ENCODE measurements at places on chromosomes 1 and 21.

GRCh38 chr1:94048413-94049164 is 72.4 kb downstream of the ABCA4 start:
- DNase-seq, result no peak

DNA sequence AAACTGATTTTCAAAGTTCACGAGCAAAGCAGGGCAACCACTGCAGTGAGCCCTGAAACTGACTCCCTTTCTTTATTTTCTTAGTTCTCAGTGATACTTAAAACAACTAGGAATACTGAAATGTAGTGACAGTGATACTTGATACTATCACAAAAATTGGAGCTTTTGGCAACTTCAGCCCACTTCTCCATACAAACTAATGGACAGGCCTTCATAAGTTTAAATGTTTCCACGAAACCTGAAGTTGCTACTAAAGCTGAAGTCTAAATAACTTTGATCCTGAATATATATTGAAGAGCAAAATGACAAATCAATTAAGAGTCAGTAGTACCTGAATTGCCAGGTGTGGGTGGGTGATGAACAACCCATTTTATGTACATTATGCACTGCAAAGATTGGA is 10.0 kb downstream of the NR5A2 start:
- DNase-seq, result no peak

GRCh38 chr1:39590546-39590945 is 14.0 kb upstream of the PABPC4 start:
- no peak for DNase-seq

GRCh38 chr1:77834771-77835334 is 53.6 kb upstream of the NEXN start:
- DNase-seq, result no peak

- no peak for DNase-seq
Measured at GRCh38 chr1:201500670-201501120, 6.2 kb downstream of the CSRP1 start.

DNA sequence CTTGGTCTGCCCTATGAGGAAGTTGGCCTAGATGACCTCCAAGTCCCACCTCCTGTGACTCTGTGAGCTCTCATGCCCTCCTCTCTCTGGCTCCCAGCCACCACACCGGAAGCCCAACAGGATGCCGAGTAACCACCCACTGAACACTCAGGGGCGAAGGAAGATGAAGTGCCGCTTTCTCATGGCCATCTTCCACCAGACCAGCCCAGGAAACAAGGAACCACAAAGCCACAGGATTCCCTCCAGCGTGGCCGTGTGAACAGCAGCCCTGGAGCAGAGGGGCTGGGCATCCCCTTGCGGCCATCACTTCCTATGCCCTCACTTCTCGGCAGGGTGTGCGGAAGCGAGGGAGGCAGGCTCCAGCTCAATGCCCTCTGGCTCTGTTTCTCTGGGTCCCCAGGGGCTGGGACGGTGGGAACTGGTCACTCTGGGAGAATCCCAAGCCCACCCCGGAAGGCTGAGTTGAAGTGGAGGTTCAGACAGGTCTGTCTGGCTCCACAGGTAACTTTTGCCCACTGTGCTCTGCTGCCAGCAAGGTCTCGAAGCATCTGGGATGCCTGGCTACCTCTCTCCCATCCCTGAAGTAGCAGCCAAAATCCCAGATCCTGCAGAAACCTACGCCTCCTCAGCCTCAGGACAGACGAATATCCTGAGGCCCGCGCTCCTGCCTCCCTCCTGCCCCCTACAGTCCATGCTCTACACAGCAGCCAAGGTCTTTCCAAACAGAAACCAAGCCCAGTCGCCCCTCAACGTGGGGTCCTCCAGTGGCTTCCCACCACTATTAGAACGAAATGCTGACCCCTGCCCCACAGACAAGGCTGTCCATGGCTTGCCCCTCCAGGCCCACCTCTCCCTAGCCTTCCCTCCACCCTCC is 44.2 kb upstream of the ECE1 start:
- DNase-seq, result peak; percentile 66

DNA sequence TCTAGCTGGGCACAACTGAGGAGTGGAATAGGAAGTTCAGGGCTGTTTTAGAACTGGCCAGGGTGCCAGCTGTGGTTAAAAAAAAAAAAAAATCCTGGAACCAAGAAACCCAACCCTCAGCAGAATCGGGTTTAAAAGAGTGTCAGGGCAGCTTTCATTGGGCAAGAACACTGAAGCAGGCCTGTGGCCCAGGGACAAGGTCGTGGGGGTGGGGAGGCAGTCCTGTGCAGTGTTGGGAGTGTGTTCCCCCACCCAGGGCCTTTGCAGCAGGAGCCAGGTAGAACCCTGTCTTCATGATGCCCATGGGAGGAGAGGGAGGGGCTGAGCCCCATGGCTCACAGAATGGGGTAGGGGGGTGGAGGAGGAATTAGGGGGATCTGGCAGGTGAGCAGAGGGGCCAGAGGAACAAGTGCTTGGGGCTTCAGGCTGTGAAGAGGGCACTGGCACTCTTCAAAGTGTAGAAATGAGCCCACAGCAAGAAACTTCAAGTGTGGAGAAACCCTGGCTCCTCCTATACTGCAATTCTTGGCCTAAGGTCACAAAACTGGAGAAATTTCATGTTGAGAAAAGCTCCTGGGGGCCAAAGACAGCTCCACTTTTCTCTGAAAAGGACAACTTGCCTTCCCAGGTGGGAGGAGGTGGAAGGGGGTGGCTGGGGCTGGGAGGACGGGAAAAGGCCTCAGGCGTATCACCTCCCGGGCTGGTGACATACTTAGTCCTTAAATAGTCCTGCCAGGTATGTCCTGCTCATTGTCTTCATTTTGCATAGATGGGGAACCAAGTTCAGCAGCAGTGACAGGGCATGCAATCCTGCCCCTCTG is 39.3 kb downstream of the KIAA1614 start:
- no peak for DNase-seq

DNA sequence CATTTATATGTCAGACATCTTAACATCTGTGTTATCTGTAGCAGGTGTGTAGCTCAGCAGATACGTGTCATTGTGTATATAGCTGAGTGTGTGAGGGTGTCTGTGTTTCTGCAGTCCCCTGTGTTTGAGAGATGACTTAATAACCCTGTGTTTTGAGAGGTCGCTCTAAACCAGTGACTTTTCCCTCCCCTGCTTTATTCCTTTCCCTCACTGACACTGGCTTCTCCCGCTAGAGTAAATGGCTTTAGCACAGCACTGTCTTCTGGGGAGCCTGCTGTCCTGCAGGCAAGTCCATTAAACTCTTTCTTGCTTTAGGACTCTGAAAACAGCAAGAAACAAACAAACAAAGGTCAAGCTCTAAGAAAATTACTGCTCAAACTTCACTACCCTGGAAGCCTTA is 53.0 kb downstream of the VANGL1 start:
- no peak for DNase-seq

DNA sequence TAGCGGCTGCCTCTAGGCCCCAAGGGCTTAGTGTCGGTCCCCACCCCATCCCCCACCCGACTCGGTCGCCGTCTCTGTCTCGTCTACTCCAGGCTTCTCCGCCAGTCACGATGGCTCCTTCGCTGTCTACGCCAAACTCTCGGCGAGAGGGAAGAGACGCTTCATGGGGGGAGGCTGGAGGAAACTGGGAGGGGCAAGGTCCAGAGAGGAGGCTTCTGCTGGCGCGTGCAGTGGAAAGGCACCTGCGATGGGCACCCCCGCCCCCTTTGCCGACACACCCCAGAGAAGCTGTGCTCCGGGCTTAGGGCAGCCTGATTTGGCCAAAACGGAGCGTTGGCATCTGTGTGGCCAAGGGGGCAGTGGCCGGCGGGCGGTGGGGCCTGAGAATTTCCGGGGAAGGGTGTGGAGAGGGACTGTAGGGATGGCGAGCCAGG is 1.2 kb upstream of the CSMD2 start:
- DNase-seq, result no peak

DNA sequence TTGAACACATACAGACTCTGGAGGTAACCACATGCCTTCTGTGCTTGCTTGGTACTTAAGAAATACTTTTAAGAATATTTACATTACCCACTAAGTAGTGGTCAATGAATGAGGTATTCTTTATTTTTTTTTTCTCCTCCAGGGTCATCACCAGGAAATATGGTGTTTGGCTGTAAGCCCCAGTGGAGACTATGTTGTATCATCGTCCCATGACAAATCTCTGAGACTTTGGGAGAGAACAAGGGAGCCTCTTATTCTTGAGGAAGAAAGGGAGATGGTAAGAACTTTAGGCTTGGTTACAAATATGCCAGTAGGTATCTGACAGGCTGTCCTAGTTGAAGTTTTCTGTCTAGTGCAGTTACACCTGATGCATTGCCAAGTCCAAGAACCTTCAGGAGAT is 22.8 kb downstream of the WDR3 start:
- DNase-seq, result no peak

DNA sequence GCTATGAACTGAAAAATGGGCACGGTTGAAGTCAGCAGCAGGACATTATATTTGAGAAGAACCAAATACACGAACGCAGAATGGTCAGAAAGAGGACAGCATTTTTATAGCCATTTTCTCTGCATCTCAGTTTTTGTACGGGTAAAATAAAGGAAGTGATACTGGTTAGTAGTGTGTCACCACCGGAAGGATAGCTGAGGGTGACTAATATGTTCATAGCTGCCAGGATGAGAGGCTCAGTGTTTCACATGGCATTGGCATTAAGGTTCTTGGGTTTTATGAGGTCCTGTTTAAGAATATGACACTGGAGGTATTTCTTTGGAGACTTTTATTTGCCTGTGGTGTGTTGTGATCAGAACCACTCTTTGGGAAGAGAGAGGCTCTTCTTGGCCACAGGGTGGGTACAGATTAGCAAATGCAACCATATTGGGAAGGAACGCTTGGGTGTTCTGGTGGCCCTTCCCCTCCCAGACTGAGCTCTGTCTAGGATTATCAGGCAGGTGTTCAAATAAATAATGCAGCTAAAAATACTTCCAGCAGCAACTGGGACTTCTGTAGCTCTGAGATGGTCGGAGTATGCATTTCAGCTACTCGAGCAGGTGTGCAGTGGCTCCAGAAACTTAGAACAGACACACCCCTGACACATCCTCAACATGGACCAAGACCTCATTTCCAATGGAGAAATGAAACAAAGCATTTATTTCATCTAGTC is 158.2 kb downstream of the PBX1 start:
- no peak for DNase-seq

GRCh38 chr1:48540587-48540986 is 68.6 kb upstream of the SPATA6 start:
- DNase-seq, result no peak

- DNase-seq, result no peak
Measured at GRCh38 chr1:45304311-45305081, 22.2 kb upstream of the HPDL start.

DNA sequence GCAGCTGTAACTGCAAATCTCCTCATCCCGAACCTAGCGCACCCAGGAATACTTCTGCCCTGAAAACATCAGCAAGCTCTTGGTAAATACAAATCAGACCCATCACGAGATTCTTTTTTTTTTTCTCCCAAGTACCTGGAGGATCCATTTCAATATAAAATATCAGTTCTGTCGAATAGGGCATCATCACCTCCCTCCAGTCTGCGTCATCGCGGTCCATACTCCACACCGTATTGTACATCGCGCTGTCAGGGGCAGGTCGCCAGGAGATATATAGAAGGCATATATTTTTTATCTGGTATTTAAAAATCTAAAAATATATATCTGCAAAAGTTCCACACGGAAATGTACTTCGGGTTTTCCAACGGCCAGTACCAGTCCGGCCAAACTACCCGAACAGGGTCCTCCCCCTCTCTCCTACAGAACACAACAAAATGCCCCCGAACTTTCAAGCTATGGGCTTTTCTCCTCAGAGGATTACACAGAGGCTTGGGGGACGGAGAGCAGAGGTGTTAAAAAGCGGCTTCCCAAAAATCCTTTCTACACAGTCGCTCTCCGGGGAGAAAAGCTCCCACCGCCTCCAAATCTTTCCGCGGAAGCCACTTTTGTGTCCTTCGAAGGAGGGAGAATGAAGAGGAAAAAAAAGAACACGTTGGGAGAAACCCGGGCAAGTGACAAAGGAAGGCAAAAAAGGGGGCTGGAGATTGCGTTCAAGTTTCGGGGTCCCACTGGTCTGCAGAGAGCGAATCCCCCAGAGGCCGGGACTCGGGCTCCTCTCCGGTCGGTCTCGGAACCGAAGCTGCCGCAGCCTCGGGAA is 509 bp downstream of the PIK3R3 start:
- no peak for DNase-seq

DNA sequence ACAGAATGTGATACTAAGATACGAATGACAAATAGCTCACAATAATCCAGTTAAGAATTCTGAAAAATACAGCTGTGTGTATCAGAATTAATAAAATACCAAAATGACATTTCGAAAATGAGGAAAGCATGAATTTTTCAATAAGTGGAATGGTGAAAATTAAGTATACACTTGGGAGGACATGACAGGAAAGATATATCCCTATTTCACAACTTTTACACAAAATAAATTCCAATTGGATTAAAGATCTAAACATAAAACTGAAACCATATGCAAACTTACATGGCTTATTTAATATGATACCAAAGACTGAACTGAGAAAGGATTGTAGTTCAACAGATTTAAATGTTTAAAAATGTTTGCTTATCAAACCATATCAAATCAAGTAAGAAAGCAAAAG is 510.4 kb upstream of the ADAMTS5 start:
- DNase-seq, result no peak

DNA sequence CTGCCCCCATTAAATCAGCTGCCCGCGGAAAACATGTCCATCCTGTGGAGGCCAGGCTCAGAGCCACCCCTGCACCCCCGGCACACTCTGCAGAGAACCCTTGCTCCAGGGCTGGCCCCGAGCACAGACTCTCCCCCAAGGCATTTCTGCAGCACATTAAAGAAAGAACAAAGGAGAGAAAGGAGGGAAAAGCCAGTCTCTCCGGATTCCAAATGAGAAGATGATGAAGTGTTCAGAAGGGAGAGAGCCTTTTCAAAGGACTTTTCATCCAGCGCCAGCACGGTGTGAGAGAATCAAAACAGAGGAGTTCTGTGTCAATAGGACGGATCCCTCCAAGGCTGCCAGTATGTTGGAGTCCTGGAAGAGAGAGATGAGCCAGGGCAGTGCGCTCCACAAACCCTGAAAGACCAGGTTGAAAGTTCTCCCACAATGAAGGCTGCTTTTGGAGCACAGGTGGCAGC is 498.3 kb downstream of the NPHP4 start:
- DNase-seq, result no peak

- no peak for DNase-seq
Measured at GRCh38 chr1:51284487-51284954, 45.8 kb downstream of the TTC39A start.

DNA sequence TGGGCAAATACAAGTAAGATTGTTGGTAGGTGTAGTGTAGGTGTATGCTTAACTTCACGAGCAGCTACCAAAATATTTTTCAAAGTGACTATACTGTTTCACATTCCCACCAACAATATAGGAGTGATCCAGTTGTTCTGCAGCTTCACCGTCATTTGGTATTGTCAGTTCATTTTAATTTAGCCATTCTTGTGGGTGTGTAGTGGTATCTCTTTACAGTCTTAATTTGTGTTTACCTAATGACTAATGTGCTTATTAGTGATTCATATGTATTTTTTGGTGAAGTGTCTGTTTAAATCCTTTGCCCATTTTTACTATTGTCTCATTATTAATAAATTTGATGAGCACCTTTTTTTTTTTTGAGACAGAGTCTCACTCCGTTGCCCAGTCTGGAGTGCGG is 35.4 kb downstream of the RCSD1 start:
- no peak for DNase-seq

- DNase-seq, result no peak
Measured at GRCh38 chr1:233627376-233627775, 13.5 kb downstream of the KCNK1 start.

Measured in stimulated activated CD4-positive, alpha-beta T cell treated with anti-CD3 and anti-CD28 coated beads, Interleukin-1b, Interleukin-23, amount 100 ng/mL, for 24 hours (primary cell).